Activated CD8-positive, alpha-beta T cell treated with anti-CD3 and anti-CD28 coated beads, Interleukin-2, amount 10 ng/mL, durations not matched to agents 7 days and 5 days (primary cell): ENCODE measurements at places on chromosomes 13 and 19. TPM values are rescaled to one million over a fixed set of nuclear protein-coding genes. Genes with fewer than 3 reads are reported as not detected.

Gene KCTD15
- total RNA-seq: 0.42 TPM

Gene ATP8A2
- total RNA-seq: 1.2 TPM

Gene ZNF850
- 12.5 TPM for total RNA-seq

Gene PPM1N
- 3.2 TPM for total RNA-seq

Gene PTH2
- not detected for total RNA-seq

Gene ALOX5AP
- 75.4 TPM for total RNA-seq

Gene KCNN4
- total RNA-seq: 31.9 TPM

Gene TLE2
- 0.57 TPM for total RNA-seq

Gene TRPC4
- not detected for total RNA-seq

Gene F10
- total RNA-seq: not detected

Gene USF2
- total RNA-seq: 125 TPM

Gene TMEM59L
- not detected for total RNA-seq

Gene SLC10A2
- not detected for total RNA-seq

Gene NCR1
- total RNA-seq: 0.26 TPM

Gene SYNE4
- 1.8 TPM for total RNA-seq

Gene TSKS
- total RNA-seq: 1.1 TPM

Gene YJEFN3
- total RNA-seq: 10.6 TPM

DNA sequence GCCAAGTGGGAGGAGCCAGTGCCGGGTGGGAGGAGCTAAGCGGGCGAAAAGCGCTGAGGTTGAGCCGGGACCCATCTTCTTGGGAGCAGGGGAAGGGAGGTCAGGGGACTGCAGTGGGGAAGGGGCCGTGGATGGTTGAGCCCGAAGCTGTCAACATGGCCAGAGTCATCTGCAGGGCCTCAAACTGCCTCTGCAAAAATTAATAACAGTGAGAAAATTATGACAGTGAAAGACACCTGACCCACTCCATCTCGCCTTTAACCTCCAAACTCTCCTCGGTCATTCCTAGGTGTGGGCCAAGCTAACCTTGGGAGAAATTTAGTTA lies 30.1 kb downstream of the ZNF557 start:
- H3K27ac ChIP-seq: peak overlapping the region; percentile 91
- peaks cover 14% of the 10 kb centered on the region for H3K36me3 ChIP-seq
- DNase-seq: no peak
- H3K27me3 ChIP-seq: peaks cover 3% of the 10 kb centered on the region

DNA sequence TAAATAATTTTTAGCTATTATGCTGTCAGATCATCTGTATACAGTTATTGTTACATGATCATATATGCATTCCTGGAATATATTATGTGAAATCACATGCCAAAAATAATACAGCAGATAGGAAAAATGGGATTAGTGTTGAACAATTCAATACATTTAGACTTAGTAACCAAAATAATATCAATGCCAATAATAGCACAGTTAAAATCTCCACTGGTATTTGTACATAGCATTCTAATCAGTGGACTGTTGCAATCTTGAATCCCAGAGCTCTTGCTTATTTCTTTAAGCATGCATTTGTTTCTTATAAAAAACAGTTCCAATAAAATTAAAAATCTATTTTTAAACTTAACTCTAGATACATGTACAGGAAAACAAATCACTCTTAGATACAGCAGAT lies 2772.2 kb downstream of the PCDH9 start:
- H3K27me3 ChIP-seq: no peaks in the 10 kb centered on the region
- H3K4me3 ChIP-seq: no peak overlapping the region
- H3K4me1 ChIP-seq: no peaks in the 10 kb centered on the region
- no peaks in the 10 kb centered on the region for H3K36me3 ChIP-seq
- no peak overlapping the region for H3K27ac ChIP-seq

DNA sequence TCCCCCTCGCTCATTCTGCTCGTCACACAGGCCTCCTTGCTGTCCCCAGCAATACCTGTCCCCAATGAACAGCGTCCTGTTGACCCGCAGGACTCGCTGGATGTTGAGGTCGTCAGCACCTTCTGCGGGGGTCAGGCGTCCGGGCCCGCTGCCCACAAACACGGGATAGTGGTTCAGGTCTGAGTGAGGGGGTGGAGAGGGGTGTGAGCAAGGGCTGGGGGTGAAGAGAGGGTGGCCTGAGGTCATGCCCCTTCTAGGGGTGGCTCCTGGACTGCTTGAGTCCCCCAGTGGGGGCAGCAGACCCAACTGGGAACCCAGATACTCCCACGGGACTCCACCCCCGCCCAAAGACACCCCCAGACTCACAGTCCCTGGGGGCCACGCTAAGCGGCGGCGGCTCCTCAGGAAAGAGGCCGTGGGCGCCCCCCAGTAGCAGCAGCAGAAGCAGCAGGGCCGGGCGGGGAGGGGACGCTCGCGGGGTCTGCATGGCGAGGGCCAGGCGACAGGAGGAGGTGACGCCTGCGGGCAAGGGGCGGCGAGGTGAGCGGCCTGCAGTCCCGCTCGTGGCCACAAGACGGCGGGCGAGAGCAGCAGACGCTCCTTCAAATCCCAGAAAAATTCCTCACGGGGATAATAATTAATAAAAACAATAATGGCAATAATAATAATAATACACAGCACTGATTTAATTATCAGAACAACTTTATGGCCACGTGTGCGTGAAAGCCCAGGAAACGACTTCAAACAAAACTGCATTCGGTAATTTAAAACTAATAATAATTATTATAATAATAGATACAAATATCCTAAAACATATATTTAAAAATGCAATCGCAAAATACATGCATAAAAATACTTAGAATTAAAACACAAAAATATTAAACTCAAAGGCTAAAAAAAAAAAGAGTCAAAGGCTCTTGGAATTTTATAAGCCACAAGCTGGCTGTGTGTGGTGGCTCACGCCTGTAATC lies 1.2 kb downstream of the SEMA6B start:
- no peaks in the 10 kb centered on the region for H3K36me3 ChIP-seq
- no peak overlapping the region for H3K27ac ChIP-seq

- no peaks in the 10 kb centered on the region for H3K4me1 ChIP-seq
- no peak overlapping the region for H3K27ac ChIP-seq
- no peaks in the 10 kb centered on the region for H3K27me3 ChIP-seq
- H3K4me3 ChIP-seq: no peak overlapping the region
- H3K36me3 ChIP-seq: no peaks in the 10 kb centered on the region
These were observed 85.9 kb downstream of the SLITRK1 start for GRCh38 chr13:83796364-83796763.

DNA sequence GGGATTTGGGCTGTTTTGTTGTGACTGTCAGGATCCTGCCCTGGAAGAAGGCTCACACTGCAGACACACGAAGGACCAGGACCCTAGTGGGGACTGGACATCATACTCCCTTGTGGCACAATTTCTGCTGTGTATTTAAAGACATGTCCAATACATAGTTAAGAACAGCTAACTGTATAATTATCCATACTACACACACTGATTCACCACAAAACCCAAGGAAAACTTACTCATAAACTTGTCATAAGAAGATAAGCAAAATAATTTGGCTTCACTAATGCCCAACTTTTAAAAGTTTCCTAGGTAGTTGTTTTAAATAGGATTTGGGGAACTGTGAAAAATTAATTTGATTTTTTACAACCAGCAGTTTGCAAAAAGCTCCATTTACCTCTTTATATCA lies 46.1 kb downstream of the LATS2 start:
- H3K4me3 ChIP-seq: no peak overlapping the region
- no peak for DNase-seq
- H3K4me1 ChIP-seq: peaks cover 25% of the 10 kb centered on the region

- H3K27me3 ChIP-seq: no peaks in the 10 kb centered on the region
- peak overlapping the region; percentile 99 for H3K27ac ChIP-seq
- H3K4me3 ChIP-seq: peak overlapping the region; percentile 92
- peak; percentile 27 for DNase-seq
These were observed 1.2 kb downstream of the RCBTB2 start for GRCh38 chr13:48531416-48532255.

- no peaks in the 10 kb centered on the region for H3K4me1 ChIP-seq
- H3K27ac ChIP-seq: no peak overlapping the region
- no peak for DNase-seq
- H3K36me3 ChIP-seq: no peaks in the 10 kb centered on the region
- no peak overlapping the region for H3K4me3 ChIP-seq
- no peaks in the 10 kb centered on the region for H3K27me3 ChIP-seq
These were observed 23.4 kb downstream of the ZNF560 start for GRCh38 chr19:9474975-9475374.

DNA sequence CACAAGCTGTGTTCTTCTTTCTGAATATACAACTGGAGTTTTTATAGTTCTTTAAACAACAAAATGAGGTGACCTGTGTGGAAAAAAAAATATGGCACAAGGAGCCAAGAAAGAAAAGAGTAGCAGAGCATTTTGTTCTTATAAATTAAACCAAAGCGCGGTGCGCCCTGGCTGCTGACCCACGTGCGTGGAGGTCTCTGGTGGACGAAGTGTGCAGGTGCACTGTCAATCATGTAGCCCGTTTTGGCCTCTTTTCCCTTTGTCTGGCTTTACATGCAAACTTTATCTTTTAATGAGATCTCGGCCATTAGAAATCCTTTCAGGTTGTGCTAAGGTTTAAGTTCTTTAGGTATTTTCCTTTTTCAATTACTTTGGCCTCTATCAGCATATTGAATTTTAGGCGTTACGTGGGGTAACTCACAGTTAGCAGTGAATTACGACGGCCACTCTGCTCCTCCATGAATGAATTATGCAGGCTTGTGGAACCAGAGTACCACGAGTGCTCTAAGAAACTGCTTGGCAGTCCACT lies 443.9 kb upstream of the SLC10A2 start:
- no peaks in the 10 kb centered on the region for H3K4me1 ChIP-seq
- no peak overlapping the region for H3K4me3 ChIP-seq
- H3K36me3 ChIP-seq: no peaks in the 10 kb centered on the region
- no peak for DNase-seq
- no peak overlapping the region for H3K27ac ChIP-seq
- H3K27me3 ChIP-seq: no peaks in the 10 kb centered on the region

- H3K27me3 ChIP-seq: peaks cover 15% of the 10 kb centered on the region
- H3K4me3 ChIP-seq: no peak overlapping the region
- no peak for DNase-seq
- H3K36me3 ChIP-seq: no peaks in the 10 kb centered on the region
- no peak overlapping the region for H3K27ac ChIP-seq
These were observed 87.1 kb upstream of the STK24 start for GRCh38 chr13:98664047-98664446.

DNA sequence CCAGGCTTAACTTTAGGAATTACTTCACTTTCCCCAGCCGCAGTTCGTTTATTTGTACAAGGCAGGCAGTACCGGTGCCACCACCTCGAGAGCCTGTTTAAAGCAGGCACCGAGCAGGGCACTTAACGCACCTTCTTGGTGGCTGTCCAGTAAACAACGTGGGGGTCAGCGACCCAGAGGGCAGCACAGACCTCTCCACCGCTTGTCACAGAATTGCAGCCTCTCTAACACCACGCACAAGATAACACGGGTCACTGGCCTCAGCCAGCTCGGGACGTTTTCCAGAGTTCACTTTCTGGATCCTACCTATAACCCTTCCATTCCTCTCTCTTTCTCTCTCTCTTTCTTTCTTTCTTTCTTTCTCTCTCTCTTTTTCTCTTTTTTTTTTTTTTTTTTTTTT lies 16.8 kb upstream of the ELAVL1 start:
- H3K36me3 ChIP-seq: no peaks in the 10 kb centered on the region
- H3K27me3 ChIP-seq: no peaks in the 10 kb centered on the region
- H3K4me1 ChIP-seq: peaks cover 16% of the 10 kb centered on the region
- no peak for DNase-seq
- no peak overlapping the region for H3K27ac ChIP-seq
- no peak overlapping the region for H3K4me3 ChIP-seq

DNA sequence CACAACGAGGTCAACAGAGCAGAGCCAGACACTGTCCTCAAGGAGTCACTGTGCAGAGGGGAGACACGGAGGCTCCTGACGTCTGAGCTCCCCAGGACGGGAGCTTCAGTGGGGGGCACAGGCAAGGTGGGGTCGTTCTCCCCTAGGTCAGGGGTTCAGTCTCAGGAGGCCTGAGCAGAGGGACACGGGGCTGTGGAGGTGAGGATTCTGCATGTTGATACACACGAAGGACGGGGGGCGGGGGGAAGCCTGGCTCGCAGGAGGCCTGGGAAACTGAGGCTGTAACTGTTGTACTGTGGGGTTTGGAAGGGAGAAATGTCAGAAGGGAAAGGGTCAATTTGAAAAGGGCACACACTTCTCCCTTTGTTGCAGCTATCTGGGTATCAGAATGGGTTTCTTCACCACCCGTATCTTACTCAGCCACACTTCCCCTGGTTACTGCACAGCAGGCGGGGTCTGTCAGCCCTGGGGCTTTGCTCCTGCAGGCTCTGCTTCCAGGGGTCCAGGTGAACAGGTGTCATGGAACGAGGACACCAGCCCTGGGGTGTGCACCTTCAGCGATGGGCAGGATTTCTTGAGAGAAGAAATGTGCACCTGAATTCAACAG lies 748 bp upstream of the SIGLEC8 start:
- H3K36me3 ChIP-seq: no peaks in the 10 kb centered on the region
- peaks cover 21% of the 10 kb centered on the region for H3K27me3 ChIP-seq
- no peak for DNase-seq
- H3K27ac ChIP-seq: no peak overlapping the region
- peaks cover 12% of the 10 kb centered on the region for H3K4me1 ChIP-seq

- no peaks in the 10 kb centered on the region for H3K36me3 ChIP-seq
- H3K27ac ChIP-seq: no peak overlapping the region
- no peak overlapping the region for H3K4me3 ChIP-seq
These were observed 113.5 kb downstream of the COL4A2 start for GRCh38 chr13:110420626-110421025.

GRCh38 chr19:39408392-39409207 lies 2.0 kb downstream of the ZFP36 start:
- peak; percentile 56 for DNase-seq
- peaks cover 39% of the 10 kb centered on the region for H3K36me3 ChIP-seq
- H3K27me3 ChIP-seq: no peaks in the 10 kb centered on the region

DNA sequence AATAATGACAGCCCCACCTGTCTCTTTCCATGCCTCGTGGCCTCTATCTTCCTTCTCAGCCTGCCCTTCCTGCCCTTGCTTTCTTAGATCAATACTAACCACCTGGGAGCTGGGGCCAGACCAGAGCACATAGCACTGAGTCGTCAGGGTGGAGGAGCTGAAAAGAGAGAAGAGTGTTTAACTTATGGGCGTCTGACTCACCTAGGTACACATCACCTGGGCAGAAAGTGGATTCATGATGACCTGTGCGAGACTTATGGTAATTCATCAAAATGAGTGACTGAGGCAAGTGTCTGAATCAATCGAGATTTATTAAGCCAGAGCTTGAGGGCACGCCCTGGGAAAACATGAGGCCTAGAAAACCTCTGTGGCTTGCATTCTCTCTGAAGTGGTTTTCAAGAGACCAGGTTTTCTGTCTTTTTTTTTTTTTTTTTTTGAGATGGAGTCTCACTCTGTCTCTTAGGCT lies 19.2 kb downstream of the CEACAM6 start:
- no peak overlapping the region for H3K4me3 ChIP-seq
- H3K27ac ChIP-seq: no peak overlapping the region
- peak; percentile 65 for DNase-seq
- H3K27me3 ChIP-seq: peaks cover 59% of the 10 kb centered on the region
- peaks cover 22% of the 10 kb centered on the region for H3K4me1 ChIP-seq

- H3K27ac ChIP-seq: peak overlapping the region; percentile 99
- peaks cover 29% of the 10 kb centered on the region for H3K36me3 ChIP-seq
- DNase-seq: no peak
- H3K27me3 ChIP-seq: no peaks in the 10 kb centered on the region
These were observed 909 bp downstream of the RFXANK start for GRCh38 chr19:19192910-19193423.

GRCh38 chr19:11230621-11231386 lies 8.6 kb upstream of the ANGPTL8 start:
- DNase-seq: no peak
- peaks cover 4% of the 10 kb centered on the region for H3K4me1 ChIP-seq
- H3K4me3 ChIP-seq: no peak overlapping the region
- no peaks in the 10 kb centered on the region for H3K36me3 ChIP-seq

- peaks cover 9% of the 10 kb centered on the region for H3K4me1 ChIP-seq
- no peaks in the 10 kb centered on the region for H3K27me3 ChIP-seq
- peaks cover 19% of the 10 kb centered on the region for H3K36me3 ChIP-seq
- no peak overlapping the region for H3K27ac ChIP-seq
These were observed 8.6 kb downstream of the TMEM259 start for GRCh38 chr19:1012334-1012733.
